Activated effector memory CD4-positive, alpha-beta T cell treated with anti-CD3 and anti-CD28 coated beads, Interleukin-2, amount 50 U/mL, for 16 hours (primary cell): ENCODE measurements at places on chromosomes 16 and 17.

DNA sequence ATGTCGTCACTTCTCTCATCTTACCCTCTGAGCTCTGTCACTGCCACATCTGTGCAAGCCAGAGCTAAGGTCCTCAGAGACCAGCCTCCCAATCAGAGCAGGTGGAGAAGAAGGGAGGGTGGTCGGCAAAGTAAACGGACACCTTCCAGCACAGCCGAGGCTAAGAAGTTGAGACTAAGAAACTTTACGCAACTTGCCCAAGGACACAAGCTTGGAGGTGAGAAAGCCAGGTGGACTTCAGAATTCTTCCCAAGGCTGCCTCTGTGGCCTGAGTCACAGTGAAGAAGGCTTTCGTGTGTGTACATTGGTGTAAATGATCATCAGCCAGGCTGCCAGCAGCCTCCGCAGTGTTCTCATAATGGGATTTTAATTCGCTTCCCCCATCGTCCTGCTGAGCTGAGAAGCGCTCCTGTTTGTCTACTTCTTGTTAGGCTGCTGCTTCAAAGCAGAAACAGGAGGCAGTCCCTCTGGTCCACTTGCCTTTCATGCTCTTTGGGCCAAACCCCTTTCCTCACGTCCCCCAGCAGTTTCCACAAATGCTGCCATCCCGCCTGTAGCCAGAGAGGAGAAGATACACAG, 125.0 kb upstream of the RPL38 start:
- no peak for DNase-seq

DNA sequence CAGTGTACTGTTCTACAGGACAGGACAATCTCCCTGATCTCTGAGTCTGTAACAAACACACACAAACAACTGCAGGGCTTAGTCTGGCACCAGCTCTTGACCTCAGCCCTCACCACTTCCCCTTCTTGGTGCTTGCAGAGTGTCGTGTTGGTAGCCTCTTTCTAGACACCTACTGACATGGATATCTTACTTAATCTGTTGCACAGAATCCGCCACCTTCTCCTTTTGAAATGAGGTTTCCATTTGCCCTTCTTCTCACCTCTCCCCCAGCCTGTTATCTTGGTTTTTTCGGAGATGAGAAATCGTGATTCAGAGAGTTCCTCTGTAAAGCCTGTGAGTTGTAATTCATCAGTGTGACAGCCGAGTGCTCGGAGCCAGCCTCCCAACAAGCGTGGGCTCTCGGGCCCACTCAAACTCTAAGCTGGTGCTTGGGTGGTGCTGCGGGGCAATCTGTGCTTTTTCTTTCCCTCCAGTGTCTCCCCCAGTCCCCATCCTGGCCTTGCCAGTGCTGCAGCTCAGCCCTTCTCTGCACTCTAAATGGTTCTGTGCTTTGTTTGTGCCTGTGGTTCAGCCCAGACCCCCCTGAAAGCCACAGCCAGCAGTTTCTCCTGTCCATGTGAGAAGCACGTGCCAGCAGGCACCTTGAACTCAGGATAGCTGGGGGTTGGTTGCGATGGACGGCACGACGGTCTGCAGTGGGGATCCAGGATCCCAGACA, 28.1 kb downstream of the KIAA0513 start:
- peak; percentile 85 for DNase-seq

- no peak for DNase-seq
These were observed 6.0 kb downstream of the SREBF1 start for GRCh38 chr17:17830740-17831207.

DNA sequence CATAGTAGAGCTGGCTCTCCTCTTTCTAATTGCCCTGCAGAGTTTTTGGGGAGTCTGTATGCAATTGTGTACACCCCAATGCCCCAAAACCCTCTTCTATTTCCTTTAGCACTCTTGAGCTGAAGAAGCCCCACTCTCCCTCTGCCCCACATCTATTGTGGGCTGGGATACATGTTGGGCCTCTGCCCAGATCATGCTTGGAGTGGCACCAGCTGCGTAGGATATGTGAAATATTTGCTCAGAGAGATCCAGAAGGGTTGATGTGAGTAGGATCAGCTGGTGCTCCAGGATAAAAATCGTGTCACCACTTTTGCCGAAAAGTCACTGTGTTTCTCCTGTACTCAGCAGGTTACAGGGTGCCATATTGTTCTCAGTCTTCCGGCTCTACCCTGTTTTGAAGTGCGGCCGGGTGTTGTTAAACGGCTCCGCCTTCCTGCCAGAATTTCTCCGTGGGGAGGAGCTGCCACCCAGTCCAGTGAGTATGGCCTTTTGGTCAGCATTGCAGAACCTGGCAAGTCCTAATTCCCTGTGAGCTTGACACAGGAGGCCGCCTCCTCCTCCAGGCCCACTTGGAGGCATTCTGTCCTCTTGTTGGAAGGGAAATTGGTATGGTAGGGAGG, 664.5 kb downstream of the WWOX start:
- no peak for DNase-seq
